GM23248 (cell line): ENCODE measurements at places on chromosomes 4 and X. TPM values are rescaled to one million over a fixed set of nuclear protein-coding genes. Genes with fewer than 3 reads are reported as not detected.

CFAP99 gene
- not detected in 2 replicates for total RNA-seq

CLCN4 gene
- 0.89 and 0.97 TPM in 2 replicates for total RNA-seq

ARSJ gene
- total RNA-seq: 31.7 and 32.2 TPM in 2 replicates

GPM6B gene
- 0.65 TPM in 1 of 2 replicates, not detected in the other for total RNA-seq

SSX3 gene
- not detected in 2 replicates for total RNA-seq

TRIML2 gene
- not detected in 2 replicates for total RNA-seq

RP2 gene
- 19.7 and 23.5 TPM in 2 replicates for total RNA-seq

GAB3 gene
- 0.25 and 0.76 TPM in 2 replicates for total RNA-seq

CSAG3 gene
- total RNA-seq: not detected in 2 replicates

GPR82 gene
- total RNA-seq: not detected in 2 replicates

PWWP3B gene
- not detected in 2 replicates for total RNA-seq

DSPP gene
- total RNA-seq: not detected in 2 replicates

CENPE gene
- total RNA-seq: 7.7 and 11.0 TPM in 2 replicates

ZXDA gene
- total RNA-seq: 3.7 and 4.9 TPM in 2 replicates

HS3ST1 gene
- not detected in 2 replicates for total RNA-seq

GRCh38 chr4:172650758-172651530 lies 517.7 kb upstream of the GALNT7 start:
- DNase-seq: no peak

DNA sequence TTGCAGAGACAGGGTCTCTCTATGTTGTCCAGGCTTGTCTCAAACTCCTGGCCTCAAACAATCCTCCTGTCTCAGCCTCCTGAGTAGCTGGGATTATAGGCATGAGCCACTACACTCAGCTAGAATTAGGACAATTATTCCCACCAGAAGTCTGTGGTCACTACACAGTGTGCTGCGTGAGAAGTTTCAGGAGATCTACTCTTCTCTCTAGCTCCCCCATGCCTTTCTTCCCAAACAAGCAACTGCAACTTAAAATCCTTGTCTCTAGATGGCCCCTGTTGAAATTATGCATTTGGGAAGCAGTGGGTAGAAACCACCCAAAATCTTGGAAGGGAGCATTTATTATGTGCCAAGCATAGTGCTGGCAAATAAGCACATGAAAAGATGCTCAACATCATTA lies 21.1 kb upstream of the MAP7D3 start:
- DNase-seq: peak; percentile 46

- no peak for DNase-seq
These were observed 675 bp downstream of the L1CAM start for GRCh38 chrX:153885208-153885787.

DNA sequence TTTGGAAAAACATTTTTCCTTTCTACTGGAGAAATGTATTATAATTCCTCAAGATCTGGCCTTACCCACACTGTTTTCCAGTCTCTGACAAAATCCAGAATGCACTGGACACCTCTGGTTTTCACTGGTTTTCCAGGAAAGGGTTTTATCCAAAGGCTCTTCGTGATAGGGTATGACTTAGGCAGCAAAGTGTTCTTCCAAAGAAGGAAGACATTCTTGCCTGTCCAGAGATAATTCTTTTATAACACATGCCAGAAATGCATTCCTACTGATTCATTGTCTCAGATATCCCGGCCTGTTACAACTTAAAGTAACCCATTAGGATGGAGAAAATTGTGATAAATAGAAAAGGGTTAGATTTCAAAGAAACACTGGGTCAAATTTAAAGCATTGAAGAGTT lies 2343.1 kb downstream of the PCDH7 start:
- DNase-seq: peak; percentile 69

- DNase-seq: no peak
These were observed 172.0 kb upstream of the FTHL17 start for GRCh38 chrX:31243804-31244203.

GRCh38 chr4:75848891-75849290 lies 53.4 kb downstream of the PPEF2 start:
- DNase-seq: peak; percentile 69

- peak; percentile 22 for DNase-seq
These were observed 48.9 kb downstream of the SPATA18 start for GRCh38 chr4:52099860-52100461.

DNA sequence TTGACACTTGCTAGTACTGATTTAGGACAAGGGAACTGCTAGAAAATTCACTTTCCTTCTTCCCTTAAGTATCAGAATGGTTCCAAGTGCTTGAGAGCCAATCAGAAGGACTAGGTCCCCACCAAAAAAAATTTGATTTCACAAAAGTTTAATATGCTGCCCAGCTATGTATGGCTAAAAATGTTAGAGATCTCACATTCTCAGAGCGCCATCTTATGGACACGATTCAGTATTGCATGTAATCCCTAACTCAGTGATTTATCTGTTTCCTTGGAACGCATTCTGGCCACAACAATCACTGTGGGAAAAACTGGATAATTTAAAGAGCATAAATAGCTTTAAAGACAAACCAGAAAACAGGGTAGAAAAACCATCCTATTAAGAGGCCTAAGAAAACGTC lies 255.1 kb upstream of the GPC4 start:
- DNase-seq: peak; percentile 43

- peak; percentile 97 for DNase-seq
These were observed 67.0 kb upstream of the MSX1 start for GRCh38 chr4:4792466-4792865.

GRCh38 chr4:5890063-5890727 lies 2.7 kb downstream of the CRMP1 start:
- DNase-seq: no peak

DNA sequence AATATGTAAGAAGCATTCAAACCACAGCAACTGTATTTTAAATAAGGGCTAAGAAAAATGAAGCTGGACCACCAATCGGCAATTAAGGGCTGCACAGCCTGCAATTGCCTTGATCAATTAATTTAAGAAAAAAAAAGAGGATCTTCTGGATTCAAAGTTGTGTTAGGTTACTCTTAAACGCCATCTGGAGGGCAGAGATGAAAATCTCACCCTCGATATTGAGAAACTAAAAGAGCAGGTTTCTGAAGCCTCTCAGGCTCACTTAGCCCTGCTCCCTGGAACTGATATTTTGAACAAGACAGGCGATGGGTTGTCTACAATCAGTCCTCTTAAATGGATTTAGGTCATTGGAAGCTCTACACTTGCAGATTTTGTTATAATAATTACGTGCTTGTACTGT lies 579.4 kb downstream of the GRXCR1 start:
- DNase-seq: peak; percentile 16

- peak; percentile 37 for DNase-seq
These were observed 207.1 kb downstream of the SOWAHB start for GRCh38 chr4:76690906-76691275.

- peak; percentile 17 for DNase-seq
These were observed 87.3 kb downstream of the PRSS12 start for GRCh38 chr4:118265312-118266144.

DNA sequence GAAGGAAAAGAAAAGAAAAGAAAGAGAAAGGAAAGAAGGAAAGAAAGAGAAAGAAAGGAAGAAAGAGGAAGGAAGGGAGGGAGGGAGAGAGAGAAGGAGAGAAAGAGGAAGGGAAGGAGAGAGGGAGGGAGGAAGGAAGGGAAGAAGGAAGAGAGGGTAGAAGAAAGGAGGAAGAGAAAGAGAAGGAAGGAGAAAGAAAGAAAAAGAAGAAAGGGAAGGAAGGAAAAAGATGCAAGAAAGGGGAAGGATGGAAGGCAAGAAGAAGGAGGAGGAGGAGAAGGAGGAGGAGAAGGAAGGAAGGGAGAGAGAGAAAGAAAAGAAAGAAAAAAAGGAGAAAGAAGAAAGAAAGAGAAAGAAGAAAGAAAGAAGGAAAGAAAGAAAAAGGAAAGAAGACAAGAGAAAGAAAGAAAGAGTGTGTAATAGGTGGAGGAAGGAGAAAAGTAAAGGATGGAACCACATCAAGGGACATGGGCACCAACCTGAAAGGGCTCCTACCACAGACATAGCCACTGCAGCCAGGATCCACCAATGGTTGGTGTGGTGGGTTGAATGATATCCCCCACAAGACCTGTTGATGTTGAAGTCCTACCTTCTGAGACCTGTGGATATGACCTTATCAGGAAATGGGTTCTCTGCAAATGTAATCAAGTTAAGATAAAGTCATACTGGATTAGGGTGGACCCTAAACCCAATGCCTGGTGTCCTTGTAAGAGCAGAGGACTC lies 80.2 kb downstream of the RELL1 start:
- no peak for DNase-seq

GRCh38 chrX:103187953-103188475 lies 26.9 kb upstream of the BEX4 start:
- peak; percentile 2 for DNase-seq

- no peak for DNase-seq
These were observed 122.0 kb downstream of the CT47B1 start for GRCh38 chrX:120753413-120754251.

- DNase-seq: no peak
These were observed 89.0 kb downstream of the GLRA2 start for GRCh38 chrX:14618177-14618965.

DNA sequence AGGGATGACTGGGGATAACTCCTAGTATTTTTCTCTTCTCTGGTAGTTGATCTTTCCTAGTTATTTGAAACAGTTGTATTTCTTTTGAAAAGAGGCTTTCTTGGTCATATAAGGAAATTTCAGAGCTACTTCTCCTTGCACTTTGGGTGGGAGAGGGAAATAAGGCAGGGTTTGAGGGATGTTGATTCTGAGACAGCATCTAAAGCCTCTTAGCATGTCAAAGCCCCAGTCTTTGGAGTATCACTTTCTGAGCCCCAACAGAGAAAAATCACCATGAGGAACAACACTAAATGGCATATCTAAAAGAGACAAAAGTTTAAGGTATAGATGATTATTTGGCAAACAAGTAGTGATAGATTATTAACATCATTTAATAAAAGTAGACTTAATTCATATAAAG lies 688.1 kb downstream of the TRAM1L1 start:
- DNase-seq: no peak

DNA sequence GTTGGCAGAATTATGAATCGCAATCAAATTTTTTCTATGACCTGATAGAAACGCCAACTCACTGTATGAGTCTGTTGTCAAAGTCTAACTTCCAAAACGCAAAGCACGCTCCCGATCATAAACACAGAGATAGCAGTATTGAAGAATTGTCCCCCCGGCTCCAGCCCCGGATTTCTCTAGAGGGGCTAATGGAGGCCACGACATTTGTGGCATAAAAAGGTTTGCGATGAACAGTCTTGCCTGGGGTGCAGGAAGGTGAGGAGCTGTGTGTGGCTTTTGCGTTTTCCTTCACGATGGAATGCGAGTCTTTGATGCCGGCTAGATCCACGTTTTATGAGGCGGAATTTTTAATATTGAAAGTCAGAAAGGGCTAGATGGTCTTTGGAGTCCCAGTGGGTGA lies 183.0 kb downstream of the CRLF2 start:
- no peak for DNase-seq

DNA sequence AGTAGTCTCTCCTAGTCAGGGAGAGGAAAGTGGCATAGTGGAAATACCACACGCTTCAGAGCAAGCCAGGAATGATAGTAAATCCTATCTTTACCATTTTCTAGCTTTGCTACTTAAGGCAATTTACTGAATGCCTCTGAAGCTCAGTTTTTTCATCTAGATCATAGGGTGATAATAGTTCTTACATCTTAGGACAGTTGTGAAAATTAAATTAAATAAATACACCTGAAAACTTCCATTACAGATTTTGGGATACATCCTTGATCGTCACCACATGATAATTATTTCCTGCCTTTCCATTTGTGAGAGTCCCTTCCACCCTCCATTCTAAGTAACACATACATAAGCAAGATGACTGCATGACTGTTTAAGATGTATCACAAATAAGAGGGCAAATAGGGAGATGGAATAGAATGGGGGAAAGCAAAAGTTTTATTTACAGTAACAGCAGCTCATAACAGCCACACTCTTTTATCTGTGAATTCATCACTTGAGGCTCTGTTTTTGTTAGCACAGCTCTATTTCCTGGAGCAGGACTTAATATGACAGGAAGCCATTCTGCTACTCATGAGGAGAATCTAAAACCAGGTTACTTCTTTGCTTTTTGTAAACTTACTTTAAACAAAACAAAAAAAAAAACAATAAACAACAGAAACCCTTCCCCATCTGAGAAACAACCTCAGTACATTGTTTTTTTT lies 13.4 kb downstream of the P2RY10 start:
- DNase-seq: no peak

DNA sequence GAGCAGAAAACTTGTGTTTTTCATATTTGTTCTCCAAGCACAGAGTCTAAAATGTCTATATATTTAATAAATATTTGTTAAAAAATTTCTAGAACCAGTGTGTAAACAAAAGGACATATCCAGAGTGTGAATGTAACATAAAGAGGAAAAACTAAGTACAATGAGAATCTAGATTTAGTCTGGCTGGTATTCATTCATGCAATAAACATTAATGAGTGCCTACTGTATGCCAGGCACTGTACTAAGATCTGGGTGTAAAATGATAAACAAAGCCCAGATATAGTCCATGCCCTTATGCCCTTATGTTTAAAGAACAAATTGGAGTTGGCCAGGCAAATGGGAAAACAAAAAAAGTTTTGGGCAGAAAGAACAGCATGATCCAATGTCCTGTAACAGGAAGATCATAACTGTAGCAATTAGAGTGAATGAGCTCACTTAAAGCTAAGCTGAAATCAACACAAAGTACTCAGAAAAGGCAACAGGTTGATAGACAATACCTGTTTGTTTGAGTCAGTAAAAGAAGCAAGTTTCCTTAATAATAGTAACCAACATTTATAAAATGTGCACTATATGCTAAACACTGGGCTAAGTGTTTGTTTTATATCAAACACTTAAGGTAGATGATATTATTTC lies 1.3 kb upstream of the TMLHE start:
- no peak for DNase-seq

DNA sequence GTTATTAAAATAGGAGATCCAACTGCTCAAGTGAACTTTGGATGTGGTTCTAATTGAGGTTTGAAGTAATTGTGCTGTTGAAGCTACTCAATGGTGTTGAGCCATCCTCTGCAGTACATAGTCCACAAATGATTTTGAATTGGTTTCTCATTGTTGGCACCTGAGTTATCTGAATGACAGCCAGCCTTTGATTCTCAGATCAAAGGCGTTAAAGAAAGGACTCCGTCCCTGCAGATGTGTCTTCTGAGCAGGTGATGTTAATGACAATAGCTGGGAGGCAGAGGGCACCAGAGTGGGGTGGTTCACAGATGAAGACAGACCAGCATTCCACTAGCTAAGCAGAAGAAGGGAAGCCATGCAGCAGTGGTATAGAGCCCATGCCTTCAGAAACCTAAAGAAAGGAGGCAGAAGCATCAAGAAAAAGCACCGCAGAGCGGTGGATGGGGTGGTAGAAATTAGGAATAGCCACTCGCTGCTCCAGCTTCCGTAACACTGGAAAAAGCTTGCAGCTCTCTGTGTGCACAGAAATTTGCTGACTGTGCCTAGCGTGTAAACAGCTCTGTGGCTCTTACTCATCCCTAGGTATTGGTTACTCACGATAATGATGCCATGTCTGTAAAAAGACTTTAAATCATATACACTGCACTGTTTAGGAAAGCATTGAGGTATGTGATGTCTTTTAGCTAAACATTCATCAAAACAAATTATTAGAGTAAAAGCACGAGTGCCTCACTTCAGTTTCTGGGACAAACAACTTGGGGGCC lies 79.2 kb upstream of the CLCN4 start:
- peak; percentile 71 for DNase-seq

- peak; percentile 80 for DNase-seq
These were observed 18.4 kb downstream of the MAGEB17 start for GRCh38 chrX:16185725-16186136.
